Tibial nerve (tissue), 4 donors: ENCODE measurements at places on chromosomes 16 and 17.

GRCh38 chr17:55722016-55722736 lies 488 bp downstream of the TMEM100 start:
- no peak for DNase-seq

GRCh38 chr17:40064971-40065768 lies 2.4 kb downstream of the THRA start:
- no peak for DNase-seq

DNA sequence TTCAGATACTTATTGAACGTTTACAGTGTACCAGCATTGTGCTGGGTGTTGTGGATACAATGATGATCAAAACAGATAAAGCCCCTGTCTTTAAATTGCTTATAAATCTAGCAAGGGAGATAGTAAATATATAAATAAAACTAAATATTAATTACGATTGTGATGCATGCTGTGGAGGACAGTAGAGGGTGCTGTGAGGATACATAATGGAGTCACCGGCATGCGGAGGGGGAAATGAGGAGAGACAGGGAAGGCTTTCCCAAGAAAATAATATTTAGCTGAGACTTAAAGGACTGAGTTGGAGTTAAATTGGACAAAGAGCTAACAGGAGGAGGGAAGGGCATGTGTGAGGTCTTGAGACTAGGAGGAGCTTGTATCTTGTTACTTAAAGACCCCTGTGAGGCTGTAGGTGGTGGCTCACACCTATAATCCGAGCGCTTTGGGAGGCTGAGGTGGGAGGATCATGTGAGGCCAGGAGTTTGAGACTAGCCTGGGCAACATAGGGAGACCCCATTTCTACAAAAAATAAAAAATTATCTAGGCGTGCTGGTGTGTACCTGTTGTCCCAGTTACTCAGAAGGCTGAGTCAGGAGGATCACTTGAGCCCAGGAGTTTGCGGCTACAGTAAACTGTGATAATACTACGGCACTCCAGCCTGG lies 2.4 kb downstream of the DHRS7B start:
- DNase-seq, result no peak

DNA sequence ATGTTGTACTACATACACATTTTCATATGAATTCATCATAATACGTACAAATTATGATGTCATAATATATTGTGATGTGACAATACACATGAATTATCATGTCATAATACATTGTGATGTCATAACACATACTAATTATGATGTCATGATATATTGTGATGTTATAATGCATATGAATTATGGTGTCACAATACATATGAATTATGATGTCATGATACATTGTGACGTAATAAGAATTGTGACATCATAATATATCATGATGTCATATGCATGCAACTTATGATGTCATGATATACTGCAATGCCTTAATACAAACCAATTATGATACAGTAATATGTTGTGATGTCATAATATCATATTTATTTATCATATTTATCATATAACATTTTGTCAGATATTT lies 2074.3 kb downstream of the TP53TG3F start:
- DNase-seq, result no peak

DNA sequence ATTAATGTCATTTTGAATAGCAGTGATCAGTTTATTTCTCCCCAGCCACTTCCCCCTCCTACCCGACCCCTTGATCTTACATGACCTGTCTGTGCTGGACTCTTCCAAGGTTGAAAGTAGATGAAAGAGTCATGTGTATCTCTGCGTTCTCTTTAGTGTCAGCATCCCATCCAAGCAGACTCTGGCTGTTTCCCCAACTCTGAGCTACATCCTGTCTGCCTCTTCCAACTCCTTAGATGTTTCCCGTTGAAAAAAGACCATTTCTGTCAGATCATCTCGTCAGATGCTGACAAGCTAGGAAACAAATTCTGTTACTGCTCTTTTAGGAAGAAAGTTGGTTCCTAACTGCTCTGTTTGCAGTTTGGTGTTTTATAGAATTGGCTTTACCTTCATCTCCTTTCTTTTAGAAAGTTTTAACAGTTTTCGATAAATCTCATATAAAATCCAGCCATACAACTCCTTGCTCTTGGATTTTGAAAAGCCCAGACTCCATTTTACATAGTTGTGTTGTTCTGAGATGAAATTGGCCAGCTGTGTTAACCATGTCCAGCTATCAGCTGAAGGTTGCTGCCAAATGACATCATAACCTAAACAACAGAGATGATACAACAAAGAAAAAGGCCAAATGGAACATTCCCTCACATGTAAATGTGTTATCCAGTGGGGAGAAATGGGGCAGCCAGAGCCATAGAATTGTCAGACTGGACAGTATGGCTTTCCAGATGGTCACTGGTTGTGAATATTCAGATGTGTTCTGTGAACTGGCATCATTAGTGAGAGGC lies 43.5 kb downstream of the CYB561 start:
- DNase-seq, result no peak

DNA sequence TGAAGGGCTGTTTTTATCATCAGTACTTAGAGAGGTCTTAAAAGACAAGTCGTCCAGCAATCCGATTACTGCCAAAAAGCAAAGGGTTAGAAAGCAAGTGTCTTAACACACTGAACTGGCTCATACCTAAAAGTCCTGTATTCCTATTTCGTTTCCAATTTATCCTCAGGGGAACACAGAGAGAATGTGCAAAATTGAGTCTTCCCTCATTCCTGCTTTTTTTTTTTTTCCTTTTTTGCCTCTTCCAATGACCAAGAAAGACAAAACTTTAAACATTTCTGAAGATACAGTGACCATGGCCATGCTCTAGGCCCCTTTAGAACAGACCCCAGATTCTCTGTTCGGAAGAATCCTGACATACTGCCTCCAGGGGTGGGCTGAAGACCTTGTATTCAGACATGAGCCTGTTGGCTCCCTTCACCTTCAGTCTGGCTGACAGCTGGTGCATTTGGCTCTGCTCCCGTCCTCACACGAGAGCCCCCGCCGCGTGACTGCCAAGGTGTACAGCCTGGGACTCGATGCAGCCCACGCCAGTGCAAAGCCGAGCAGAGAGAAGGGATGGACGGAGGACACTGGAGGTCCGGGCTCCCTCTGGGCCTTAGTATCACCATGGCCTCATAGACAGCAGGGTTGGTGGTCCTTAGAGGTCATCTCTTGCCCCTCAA lies 47.0 kb downstream of the COTL1 start:
- no peak for DNase-seq

GRCh38 chr16:57892041-57892440 lies 78.9 kb downstream of the CNGB1 start:
- DNase-seq, result no peak

- no peak for DNase-seq
Observed at GRCh38 chr17:57703273-57703672, 41.8 kb downstream of the CCDC182 start.

DNA sequence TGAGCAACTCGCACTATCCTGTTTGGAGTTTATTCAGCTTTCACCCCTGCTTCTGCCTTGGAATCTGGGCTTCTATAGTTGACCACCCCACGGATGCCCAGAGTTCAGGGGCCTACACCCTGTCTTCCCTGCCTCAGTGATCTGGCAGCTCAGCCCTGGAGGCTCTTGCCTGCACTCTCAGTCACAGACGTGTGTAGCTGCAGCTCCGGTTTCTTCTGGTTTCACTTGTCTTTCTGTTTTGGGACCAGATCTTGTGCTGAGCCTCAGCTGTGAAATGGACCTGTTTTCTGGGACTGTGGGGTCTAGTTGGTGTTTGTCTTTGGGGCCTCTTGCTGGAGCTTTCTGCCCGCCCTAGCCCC lies 5.8 kb downstream of the GPT2 start:
- DNase-seq, result no peak

DNA sequence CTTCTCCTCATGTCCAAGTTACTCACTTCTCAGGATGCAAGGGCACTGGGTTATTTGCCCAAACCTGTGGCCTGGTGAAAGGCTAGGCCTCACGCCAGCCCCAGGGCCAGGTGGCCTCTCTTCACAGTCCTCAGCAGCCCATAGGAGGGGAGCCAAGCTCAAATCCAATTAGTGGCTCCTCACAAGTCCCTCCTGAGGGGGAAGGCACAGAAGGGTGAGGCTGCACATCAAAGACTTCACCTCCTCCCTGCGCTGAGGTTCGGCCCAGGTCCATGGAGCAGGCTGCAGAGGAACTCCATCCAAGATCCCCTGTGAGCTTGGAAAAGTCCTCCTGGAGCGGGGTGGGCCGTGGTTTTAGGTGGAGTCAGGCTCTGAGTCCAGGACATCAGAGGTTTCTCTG lies 320.0 kb downstream of the FOXL1 start:
- DNase-seq, result no peak

DNA sequence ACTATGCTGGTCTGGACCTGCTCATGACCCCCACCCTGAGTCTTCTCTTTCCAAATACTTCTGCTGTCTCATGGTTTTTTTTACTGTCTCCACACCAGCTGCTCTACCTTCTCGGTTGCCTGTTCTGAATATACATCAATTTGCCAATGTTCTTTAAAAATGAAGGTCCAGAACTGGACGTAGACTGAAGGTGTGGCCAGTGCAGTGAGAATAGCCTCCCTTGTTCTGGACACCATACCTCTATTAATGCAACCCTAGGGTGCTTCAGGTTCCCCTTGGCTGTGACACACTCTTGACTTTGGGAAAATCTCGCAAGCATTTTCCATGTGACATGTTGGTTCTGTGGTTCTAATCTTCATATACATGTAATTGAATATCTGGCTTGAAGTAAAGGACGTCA lies 15.3 kb upstream of the IL21R start:
- no peak for DNase-seq

GRCh38 chr16:50478075-50478772 lies 70.0 kb upstream of the NKD1 start:
- no peak for DNase-seq

GRCh38 chr16:57529391-57530103 lies 6.8 kb downstream of the CCDC102A start:
- DNase-seq, result no peak

- no peak for DNase-seq
Observed at GRCh38 chr17:76820561-76820960, 47.6 kb upstream of the MGAT5B start.

DNA sequence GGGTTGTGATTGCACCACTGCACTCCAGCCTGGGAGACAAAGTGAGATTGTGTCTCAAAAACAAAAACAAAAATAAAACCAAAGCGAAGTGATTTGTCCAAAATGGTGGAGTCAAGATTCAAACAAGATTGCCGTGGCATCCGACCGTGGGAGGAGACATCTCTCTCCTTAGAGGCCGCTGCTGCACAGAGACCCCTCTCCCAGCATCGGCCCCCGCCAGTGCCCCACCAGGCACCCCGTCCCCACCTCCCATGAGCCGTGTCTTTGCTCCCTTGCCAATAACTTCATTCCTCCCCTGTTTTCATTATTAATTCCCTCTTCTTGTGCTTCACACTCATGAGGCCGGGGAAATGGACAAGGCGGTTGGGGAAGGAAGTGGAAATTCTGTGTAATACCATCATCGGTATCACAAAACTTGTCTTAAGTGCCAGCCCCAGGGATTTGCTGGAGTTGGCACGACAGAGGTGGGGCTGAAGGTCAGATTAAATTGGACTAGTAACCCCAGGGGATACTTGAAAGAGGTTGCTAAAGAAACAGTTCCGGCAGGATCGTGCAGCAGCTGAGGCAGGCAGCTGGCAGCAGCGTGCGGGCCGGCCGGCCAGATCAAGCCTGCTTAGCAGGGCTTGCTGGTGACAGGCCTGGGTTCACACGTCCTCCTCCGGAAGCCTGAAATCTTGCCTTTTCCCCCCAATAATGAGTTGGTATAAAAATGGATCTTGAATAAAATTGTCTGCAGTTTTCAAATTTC lies 66.8 kb downstream of the RTN4RL1 start:
- no peak for DNase-seq

DNA sequence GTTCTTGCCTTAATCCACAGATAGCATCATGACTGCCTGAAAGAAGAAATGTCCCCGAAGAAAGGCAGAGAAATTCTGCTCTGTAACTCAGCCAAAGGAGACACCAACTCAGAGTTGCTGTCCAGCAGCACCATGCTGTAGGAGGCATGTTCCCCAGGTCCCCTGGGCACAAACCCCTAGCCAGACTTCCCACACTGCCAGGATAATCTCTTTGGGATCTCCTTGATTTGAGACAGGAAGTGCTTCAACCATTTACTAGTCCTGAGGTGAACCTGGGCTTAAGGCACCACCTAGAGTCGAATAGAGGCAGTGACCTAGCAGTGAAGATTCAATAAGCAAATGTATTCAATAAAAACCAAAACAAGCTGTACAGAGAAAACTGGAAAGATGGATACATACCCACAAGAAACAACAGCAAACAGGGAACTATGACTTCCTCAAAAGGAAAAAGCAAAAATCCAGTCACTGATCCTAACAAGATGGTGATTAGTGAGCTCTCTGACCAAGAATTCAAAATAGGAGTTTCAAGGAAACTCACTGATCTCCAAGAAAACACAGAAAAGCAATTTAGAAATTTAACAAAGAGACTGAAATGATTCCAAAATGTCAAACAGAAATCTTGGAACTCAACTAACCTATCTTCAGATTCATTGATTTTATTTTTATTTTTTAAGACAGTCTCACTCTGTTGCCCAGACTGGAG lies 5.7 kb downstream of the OR4D2 start:
- no peak for DNase-seq

- no peak for DNase-seq
Observed at GRCh38 chr17:81831957-81832607, 1.0 kb downstream of the MCRIP1 start.

- DNase-seq, result no peak
Observed at GRCh38 chr16:88536510-88536909, 33.7 kb upstream of the ZC3H18 start.

- no peak for DNase-seq
Observed at GRCh38 chr16:8168016-8168415, 422.3 kb downstream of the TMEM114 start.

DNA sequence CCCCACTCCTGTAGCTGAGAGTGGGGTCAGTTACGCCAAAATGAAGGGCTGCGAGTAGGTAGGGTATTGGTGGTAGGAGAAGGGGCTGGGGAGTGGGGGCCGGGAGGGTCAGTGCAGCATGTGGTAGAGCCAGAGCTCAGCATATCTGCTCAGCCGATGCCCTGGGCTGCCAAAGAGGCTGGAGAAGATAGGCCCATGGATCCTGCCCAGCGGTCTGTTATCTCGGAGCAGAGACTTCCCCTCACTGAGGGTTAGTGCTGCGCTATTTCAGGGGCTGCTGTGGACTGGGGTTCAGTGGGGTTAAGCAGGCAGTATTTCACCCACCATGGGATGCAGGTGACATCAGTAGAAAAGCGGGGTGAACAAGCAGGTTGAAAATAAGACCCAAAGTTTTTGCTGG lies 19.7 kb downstream of the RHBDL3 start:
- DNase-seq, result no peak

DNA sequence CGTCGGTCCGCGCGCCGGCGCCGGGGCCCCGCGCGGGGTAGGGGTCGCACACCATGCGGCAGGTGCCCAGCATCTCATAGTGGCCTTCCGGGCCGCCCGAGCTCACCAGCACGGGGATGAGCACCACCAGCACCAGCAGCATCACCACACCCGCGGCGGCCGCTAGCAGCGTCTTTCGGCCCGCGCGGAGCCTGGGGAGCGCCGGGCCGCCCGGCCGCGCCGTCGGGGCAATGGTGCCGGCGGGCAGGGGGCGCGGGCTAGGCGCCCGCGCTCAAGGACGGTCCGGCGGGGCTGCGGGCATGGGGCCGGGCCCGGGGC lies 237 bp downstream of the C1QL1 start:
- DNase-seq, result no peak

GRCh38 chr17:9056566-9056965 lies 35.3 kb downstream of the NTN1 start:
- peak; percentile 59 for DNase-seq

GRCh38 chr17:18380471-18381157 lies 3.0 kb downstream of the EVPLL start:
- no peak for DNase-seq
